Eye (tissue), 1 donor: ENCODE measurements at places on chromosomes 3 and 15.

DNA sequence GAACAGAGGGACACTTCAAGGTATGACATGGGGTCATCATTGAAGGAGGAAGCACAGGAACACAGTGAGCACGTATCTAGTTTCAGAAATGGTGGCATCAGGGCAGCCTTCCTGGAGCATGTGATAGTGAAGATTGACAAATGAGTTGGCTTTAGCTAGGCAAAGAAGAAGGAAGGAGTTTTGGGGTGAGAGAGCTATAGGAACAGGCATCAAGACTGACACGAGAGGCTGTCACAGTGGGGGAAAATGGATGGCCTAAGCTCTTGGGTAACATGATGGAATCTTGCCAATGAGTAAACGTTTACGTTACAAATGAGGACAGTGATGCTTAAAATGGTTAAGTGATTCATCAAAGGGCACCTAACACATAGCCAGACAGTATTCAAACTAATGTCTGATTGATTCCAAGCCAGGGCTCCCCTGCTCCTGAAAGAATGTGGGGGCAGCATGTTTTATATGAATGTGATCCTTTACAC lies 23.1 kb upstream of the GPR171 start:
- DNase-seq = no peak

GRCh38 chr3:100359035-100359434 lies 24.5 kb downstream of the NIT2 start:
- DNase-seq = no peak

GRCh38 chr3:173748105-173748504 lies 350.6 kb downstream of the NLGN1 start:
- DNase-seq = no peak

DNA sequence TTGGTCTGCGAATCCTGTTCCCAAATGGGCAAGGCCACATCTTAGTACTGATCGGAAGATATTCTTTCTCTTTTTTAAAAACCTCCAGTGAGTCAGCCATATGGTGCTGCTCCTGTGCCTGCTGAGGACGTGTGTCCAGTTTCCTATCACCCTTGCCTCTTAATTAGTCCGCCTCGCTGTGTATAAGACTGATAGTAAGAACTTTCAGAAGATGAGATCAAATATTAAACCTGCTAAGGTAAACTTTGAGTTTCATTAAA lies 612 bp downstream of the UBA5 start:
- DNase-seq = no peak

DNA sequence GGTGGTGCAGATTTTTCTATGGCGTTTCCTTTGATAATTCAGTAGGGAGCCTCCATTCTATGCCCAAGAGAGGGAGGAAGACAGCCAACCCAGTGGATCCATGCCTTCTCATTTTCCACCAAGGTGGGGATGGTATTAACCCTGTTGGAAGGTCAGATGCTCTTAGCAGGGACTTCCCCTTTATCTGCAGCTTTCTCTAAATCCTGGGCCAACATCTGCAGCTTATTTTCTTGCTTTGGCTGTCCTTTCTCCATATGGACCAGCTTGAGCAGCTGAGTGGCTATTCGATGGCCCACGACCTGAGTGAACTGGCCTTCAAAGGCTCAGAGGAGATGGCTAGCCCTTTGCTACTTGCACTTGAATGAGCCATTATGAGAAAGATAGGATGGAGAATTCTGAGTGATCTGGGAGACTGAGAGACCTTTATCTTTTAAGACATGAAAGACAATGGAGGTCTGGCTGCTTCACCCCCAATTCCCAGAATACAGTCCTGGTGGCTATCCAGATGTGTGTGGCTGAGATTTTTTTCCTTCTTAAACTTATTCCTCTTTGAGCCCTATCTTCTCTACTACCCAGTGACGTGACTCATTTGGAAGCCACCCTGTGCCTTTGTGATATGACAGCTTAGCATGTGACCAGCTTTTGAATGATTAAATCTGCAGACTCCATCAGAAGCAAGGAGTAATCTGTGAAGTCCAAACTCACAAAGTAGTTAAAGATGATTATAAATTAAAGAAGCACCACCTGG lies 39.6 kb upstream of the TRAK1 start:
- no peak for DNase-seq

DNA sequence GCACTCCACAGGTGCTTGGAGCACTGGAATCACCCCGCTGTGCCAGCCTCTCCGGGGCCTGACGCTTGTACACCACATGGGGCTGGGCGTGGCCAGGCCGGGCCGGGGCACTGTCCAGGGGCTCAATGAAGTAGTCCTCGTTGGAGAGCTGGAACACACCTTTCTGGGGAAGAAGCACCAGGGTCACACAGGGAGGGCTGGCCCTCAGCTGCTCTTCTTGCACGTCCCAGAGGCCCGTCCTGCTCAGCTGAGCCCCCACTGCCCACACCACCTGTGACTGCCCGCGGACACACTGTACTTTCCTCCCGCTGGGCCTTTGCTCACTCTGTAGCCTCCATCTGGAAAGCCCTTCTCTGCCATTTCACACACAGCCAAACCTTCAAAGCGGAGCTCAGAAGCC lies 13.3 kb downstream of the ADAMTS7 start:
- DNase-seq = no peak
